ENCODE measurements at places on chromosomes 4 and X.
A peak's percentile ranks its signal among the peaks of the same experiment; 100 is the strongest.

DNA sequence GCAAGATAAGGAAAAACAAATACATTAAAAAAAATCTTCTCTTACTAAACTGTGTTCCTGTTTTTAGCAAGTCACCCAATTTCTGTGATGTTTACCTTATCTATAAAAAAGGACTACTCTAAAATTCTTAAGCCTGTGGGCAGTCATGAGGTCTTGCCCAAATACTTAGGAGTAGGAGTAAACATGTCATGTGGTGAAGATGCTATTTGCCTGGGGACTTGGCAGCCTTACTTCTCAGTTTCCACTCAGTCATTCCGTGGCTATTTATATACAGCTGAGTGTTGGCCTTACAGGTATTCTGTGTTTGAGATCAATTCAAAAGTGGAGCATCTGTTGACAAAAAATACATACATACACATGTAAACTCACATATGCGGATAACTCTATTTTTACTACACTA lies 89.9 kb upstream of the TLR2 start:
- DNase-seq = peak; percentile 28

DNA sequence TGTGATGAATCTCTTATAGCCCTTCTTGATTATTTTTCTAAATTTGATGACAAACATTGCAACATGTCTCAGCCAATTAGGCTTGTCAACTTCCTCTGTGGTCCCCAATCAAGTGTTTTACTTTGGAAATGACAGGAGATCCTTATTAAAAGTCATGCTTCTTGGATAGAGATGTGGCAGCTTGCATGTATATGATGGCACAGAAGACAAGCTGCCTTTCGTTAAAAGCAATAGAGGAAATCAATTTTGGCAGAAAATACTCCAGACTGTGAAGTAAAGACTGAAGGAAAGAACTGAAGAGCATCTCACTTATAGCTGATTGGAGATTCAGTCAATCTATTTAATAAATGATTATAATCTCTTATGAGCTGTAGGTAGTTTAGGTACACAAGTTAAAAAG lies 419.6 kb downstream of the PCDH7 start:
- no peak for DNase-seq

- no peak for DNase-seq
These were observed 87.4 kb upstream of the ETNPPL start for GRCh38 chr4:108850219-108850649.

- no peak for DNase-seq
These were observed 52.6 kb upstream of the DCTD start for GRCh38 chr4:182969651-182970279.

DNA sequence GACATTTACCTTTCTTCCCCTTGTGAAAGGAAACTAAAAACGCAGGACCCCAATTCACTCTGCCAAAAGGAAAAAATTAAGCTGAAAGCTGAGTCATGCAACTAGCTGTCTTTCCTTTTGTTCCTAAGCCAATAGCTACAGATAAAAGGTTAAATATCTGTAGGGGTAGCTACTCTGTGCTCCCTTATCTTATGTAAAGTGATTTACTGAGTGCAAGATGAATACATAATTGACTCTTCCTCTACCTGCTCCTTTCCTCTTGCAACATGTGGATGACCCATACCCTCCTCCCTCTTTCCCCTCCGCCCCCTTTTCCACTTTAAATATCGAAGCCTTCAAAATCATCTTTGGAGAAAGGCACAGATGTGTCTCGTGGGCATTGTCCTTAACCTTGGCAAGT lies 68.0 kb upstream of the ZNF157 start:
- DNase-seq = no peak

GRCh38 chr4:52051213-52051614 lies at the start of gene SPATA18:
Gene SPATA18 (plus strand): TSS chr4:52051304. CDS start chr4:52051705, 401 bp downstream.
- no peak for DNase-seq

DNA sequence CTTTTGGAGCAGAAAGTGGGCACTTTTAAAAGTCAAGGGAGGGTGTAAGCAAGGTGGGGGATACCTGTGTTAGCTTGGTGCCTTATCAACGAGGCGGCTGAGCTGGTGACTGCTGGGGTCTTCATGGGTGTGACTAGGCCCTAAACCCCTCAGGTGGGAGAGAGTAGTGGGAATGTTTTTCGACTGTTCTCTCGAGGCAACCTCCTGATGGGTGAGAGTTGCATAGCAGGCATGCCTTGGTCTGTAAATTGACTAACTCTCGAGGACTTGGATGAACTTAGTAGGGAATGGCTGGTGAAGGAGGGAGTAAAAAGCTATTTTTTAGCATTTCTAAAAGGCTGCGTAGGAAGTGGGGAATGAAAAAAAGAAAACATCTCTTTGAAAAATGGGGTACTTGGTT lies 80.0 kb downstream of the ARHGAP10 start:
- DNase-seq = no peak

- no peak for DNase-seq
These were observed 96.4 kb upstream of the PSAPL1 start for GRCh38 chr4:7530932-7531639.

- DNase-seq = peak; percentile 12
These were observed 443.9 kb upstream of the INTU start for GRCh38 chr4:127188847-127189246.

- peak; percentile 83 for DNase-seq
These were observed at the start of gene PIR for GRCh38 chrX:15493118-15493962. Gene PIR (minus strand): TSS chrX:15493333. CDS start chrX:15491257, 2,076 bp downstream.

- no peak for DNase-seq
These were observed 253.8 kb downstream of the DHX15 start for GRCh38 chr4:24330573-24330972.

- peak; percentile 14 for DNase-seq
These were observed 24.4 kb upstream of the PDE5A start for GRCh38 chr4:119652998-119653397.

DNA sequence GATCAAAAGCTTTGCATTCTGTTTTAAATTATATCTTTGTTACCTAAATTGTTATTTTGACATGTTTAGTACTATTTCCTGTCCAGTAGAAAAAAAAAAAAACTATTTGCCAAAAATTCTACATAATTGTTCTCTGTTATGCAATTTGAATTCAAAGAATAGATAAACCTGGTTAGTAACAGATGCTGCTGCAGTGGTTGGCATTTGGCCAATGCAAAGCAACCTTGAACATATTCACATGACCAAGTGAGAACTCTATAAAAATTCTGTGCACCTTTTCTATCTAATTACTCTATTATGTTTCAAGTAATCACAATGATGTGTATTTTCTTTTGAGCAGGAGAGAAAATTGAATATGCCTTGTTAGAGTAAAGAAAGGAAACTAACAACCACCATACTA lies 1473.4 kb downstream of the RPA4 start:
- DNase-seq = no peak
